H9 (cell line): ENCODE measurements at places on chromosomes 7 and 10. TPM values are rescaled to one million over a fixed set of nuclear protein-coding genes. Genes with fewer than 3 reads are reported as not detected.

Gene ADRB1
- 0.13 TPM in 1 of 2 replicates, not detected in the other for total RNA-seq

Gene TAF5
- 8.3 and 8.5 TPM in 2 replicates for total RNA-seq

Gene LIPN
- not detected in 2 replicates for total RNA-seq

Gene PON1
- 0.15 and 0.90 TPM in 2 replicates for total RNA-seq

Gene NEUROG3
- not detected in 2 replicates for total RNA-seq

- H3K27ac ChIP-seq, result no peak overlapping the region
- H3K4me3 ChIP-seq, result no peak overlapping the region
- H3K4me1 ChIP-seq, result no peaks in the 10 kb centered on the region
- H3K36me3 ChIP-seq, result no peaks in the 10 kb centered on the region; the same call in 2 of the 3 replicates
Measured at GRCh38 chr7:46781901-46782439, 799.9 kb downstream of the TNS3 start.

DNA sequence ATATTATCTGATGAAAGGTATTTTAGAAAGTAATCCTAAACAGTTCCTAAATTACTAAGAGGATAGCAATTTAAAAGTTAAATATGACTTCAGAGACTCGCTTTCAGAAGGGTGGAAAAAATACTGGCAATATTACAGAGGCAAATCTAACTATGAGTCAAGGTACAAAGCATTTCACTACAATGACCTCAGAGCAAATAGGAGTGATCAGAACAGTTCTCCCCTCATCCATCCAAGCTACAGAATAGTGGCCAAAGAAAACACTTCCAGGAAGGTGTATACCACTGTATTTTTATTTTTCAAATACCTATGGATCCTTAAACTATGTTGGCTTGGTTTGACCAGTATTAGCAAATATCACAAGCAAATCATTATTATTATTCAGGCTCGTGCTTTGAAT lies 112.8 kb upstream of the ODAD2 start:
- H3K4me1 ChIP-seq, result no peaks in the 10 kb centered on the region
- H3K4me3 ChIP-seq, result no peak overlapping the region
- no peaks in the 10 kb centered on the region for H3K27me3 ChIP-seq
- H3K36me3 ChIP-seq, result no peaks in the 10 kb centered on the region
- no peak overlapping the region for H3K27ac ChIP-seq
- DNase-seq, result no peak

DNA sequence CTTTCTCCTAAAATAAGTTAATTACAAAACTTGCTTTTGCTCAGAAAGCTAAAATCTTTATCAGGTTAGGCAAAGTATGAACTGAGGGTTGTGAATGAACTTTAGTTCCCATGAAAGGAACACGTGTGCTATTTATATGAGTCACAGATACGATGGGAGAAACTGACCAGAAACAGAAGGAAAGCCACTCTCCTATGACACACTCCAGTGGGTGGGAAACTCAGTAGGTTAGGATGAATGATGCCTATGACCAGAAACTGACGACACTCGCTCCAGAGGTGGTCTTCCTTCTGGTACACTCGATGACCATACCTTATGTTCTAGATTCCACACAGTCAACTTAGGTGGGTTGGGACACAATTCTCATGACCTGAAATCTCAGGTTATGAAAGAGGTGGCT lies 215.7 kb upstream of the INHBA start:
- no peaks in the 10 kb centered on the region for H3K4me1 ChIP-seq
- no peak overlapping the region for H3K4me3 ChIP-seq
- DNase-seq, result no peak
- H3K36me3 ChIP-seq, result no peaks in the 10 kb centered on the region
- no peaks in the 10 kb centered on the region for H3K27me3 ChIP-seq
- no peak overlapping the region for H3K27ac ChIP-seq

GRCh38 chr7:117675497-117676435 lies 195.9 kb downstream of the CFTR start:
- H3K27ac ChIP-seq, result no peak overlapping the region
- H3K27me3 ChIP-seq, result no peaks in the 10 kb centered on the region
- DNase-seq, result no peak
- H3K36me3 ChIP-seq, result peaks cover 6% of the 10 kb centered on the region

DNA sequence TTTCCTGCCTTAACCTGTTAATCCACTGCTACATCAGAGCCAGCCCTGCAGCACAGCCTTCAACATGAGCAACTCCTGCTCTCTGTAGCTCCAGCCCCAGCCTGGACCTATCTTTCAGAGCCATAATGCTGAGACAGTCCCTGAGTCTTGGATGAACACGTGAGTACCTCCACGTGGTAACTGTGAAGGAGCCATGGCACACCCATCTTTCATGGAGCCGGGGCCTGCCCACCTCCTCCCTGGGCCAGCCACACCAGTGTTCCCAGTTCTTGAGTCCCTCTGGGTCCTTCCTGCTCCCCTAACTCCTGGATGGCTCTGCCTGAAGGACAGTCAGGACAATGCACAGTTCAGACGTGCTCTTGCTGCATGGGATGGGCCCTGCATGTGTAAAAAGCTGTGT lies 107.1 kb downstream of the TEX36 start:
- H3K36me3 ChIP-seq, result no peaks in the 10 kb centered on the region; the same call in 2 of the 3 replicates
- H3K27me3 ChIP-seq, result no peaks in the 10 kb centered on the region
- no peak overlapping the region for H3K27ac ChIP-seq
- DNase-seq, result no peak
- no peak overlapping the region for H3K4me3 ChIP-seq

GRCh38 chr10:93198401-93199131 lies 124.9 kb downstream of the CYP26A1 start:
- peaks cover 9% of the 10 kb centered on the region; the same call in 1 of the 2 replicates for H3K4me1 ChIP-seq
- H3K27ac ChIP-seq, result no peak overlapping the region
- no peak overlapping the region for H3K4me3 ChIP-seq

- H3K27ac ChIP-seq, result no peak overlapping the region
- H3K27me3 ChIP-seq, result no peaks in the 10 kb centered on the region
- no peak overlapping the region for H3K4me3 ChIP-seq
- no peak for DNase-seq
Measured at GRCh38 chr7:52656098-52656497, 379.3 kb upstream of the POM121L12 start.

DNA sequence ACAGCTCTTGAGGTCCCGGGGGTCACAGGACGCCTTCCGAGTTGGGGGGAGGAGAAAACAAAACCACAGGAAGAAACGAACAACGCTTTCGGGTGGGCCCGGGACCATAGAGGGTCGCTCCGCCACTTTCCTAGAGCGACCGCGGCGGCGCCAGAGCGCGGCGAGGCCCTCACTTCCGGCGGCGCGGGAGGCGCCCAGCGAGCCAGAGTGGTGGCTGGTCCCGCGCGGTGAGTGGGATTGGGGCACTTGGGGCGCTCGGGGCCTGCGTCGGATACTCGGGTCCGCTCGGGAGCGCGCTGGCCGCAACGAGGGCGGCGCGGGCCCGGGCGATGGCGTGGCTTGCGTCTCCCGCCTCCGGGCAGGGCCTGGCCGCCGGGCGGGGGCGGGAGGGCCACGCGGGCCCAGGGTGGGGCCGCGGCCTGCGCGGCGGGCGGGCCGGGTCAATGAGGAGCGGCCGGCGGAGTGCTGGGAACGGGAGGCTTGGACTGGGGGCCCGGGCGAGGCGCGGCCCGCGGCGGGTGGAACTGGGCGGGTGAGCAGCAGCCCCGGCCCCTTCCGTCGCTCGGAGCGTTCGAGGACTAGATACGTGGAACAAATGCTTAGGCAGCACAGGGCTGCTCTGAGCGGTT lies at the start of gene ZNF22:
Gene ZNF22, plus strand, starts transcription at position 172 of the 629 bp plus-strand sequence. CDS start 2,446 bp downstream, outside the sequence.
- no peak within 1 kb of the TSS for H3K27ac ChIP-seq
- H3K4me1 ChIP-seq, result no peaks in the 10 kb centered on the region; the same call in none of the 2 replicates
- peak within 1 kb of the TSS; percentile 81 for H3K4me3 ChIP-seq
- DNase-seq, result peak; percentile 69

- H3K27ac ChIP-seq, result no peak overlapping the region
- peak; percentile 55 for DNase-seq
- H3K4me3 ChIP-seq, result no peak overlapping the region
- no peaks in the 10 kb centered on the region; the same call in 1 of the 2 replicates for H3K4me1 ChIP-seq
- H3K27me3 ChIP-seq, result no peaks in the 10 kb centered on the region
Measured at GRCh38 chr10:18233775-18234174, 93.6 kb downstream of the CACNB2 start.

DNA sequence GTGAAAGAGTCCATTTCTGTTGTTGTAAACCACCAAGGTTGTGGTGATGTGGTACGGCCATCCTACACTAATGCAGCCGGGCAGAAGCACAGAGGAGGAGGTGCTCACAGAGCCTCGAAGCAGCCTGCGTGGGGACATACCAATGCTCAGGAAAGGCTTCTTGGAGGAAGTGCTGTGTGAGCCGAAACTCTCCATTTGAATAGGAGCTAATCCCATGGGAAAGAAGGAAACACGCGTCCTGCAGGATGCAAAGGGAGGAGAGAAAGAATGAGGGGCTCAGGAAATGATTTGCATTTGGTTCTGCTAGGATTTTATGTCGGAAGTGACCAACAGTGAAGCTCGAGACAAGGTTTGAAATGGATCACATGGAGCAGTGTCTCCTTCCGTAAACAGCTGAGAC lies 477.9 kb upstream of the ANKRD30A start:
- H3K4me3 ChIP-seq, result no peak overlapping the region; the same call in 2 of the 3 replicates
- H3K4me1 ChIP-seq, result no peaks in the 10 kb centered on the region
- DNase-seq, result peak; percentile 37
- H3K27ac ChIP-seq, result no peak overlapping the region
- H3K36me3 ChIP-seq, result peaks cover 9% of the 10 kb centered on the region
- H3K27me3 ChIP-seq, result no peaks in the 10 kb centered on the region

GRCh38 chr10:61832866-61833481 lies 68.5 kb upstream of the ARID5B start:
- H3K4me1 ChIP-seq, result no peaks in the 10 kb centered on the region
- no peak overlapping the region for H3K4me3 ChIP-seq
- no peak for DNase-seq
- H3K36me3 ChIP-seq, result no peaks in the 10 kb centered on the region

GRCh38 chr7:124152859-124153692 lies 120.2 kb upstream of the TMEM229A start:
- H3K36me3 ChIP-seq, result no peaks in the 10 kb centered on the region
- H3K4me1 ChIP-seq, result no peaks in the 10 kb centered on the region; the same call in 1 of the 2 replicates
- peak; percentile 61 for DNase-seq
- no peaks in the 10 kb centered on the region for H3K27me3 ChIP-seq
- H3K4me3 ChIP-seq, result no peak overlapping the region

DNA sequence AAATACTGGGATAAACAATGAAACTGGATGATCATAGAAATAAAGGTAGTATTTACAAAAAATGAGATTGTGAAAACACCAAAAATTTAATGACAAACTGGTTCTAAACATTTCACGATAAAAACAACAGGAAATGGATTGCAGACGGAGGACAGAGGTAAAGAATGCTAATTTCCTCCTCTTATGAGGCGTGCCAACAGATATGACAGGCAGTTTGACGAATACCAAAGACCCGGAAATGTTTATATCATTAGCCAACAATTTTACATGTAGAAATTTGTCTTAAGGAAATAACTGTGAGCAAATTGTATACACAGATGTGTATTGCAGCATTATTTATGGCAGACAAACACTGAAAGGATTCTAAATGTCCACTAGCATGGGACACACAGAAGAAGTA lies 162.0 kb upstream of the MGMT start:
- no peaks in the 10 kb centered on the region for H3K27me3 ChIP-seq
- no peak overlapping the region for H3K4me3 ChIP-seq
- DNase-seq, result no peak
- 0 out of 3 replicates have a peak, but pooled peaks cover 2% of the 10 kb centered on the region for H3K36me3 ChIP-seq

GRCh38 chr7:121180436-121181063 lies 148.2 kb upstream of the WNT16 start:
- H3K4me3 ChIP-seq, result no peak overlapping the region
- no peaks in the 10 kb centered on the region for H3K36me3 ChIP-seq
- no peaks in the 10 kb centered on the region for H3K27me3 ChIP-seq
- no peak for DNase-seq
- H3K27ac ChIP-seq, result no peak overlapping the region

- H3K27ac ChIP-seq, result no peak overlapping the region
- DNase-seq, result no peak
- no peaks in the 10 kb centered on the region for H3K4me1 ChIP-seq
- peaks cover 9% of the 10 kb centered on the region; the same call in 1 of the 2 replicates for H3K36me3 ChIP-seq
Measured at GRCh38 chr10:1150638-1150955, 94.4 kb downstream of the WDR37 start.

- H3K36me3 ChIP-seq, result no peaks in the 10 kb centered on the region; the same call in 2 of the 3 replicates
- no peaks in the 10 kb centered on the region for H3K27me3 ChIP-seq
- H3K4me3 ChIP-seq, result no peak overlapping the region
- no peak for DNase-seq
- no peak overlapping the region for H3K27ac ChIP-seq
Measured at GRCh38 chr10:47282657-47283018, 17.4 kb upstream of the GDF10 start.

DNA sequence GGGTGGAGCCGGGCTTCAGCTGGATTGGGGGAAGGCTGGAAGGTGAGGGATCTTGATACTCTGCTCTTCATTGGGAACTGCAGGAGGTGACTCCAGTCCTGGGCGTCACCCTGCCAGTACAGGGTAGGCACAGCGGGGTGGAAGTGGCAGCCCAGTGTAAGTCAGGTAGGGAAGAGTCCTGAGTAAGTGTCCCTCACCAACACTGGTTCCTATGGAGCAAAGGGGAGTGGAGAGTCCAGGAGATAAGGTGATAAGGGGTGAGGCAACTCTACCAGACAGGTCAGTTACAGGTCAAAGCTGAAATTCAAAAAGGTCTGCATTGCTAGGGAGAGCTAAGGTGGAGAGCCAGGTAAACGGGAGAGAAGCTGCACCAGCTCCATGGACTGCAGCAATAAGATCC lies 145.6 kb upstream of the NFE2L3 start:
- no peak overlapping the region for H3K27ac ChIP-seq
- DNase-seq, result no peak
- peaks cover 28% of the 10 kb centered on the region for H3K36me3 ChIP-seq
- no peak overlapping the region for H3K4me3 ChIP-seq

- no peaks in the 10 kb centered on the region; the same call in 1 of the 2 replicates for H3K4me1 ChIP-seq
- peaks cover 10% of the 10 kb centered on the region for H3K36me3 ChIP-seq
- H3K27ac ChIP-seq, result no peak overlapping the region
- H3K27me3 ChIP-seq, result peaks cover 2% of the 10 kb centered on the region; the same call in 1 of the 2 replicates
- DNase-seq, result no peak
Measured at GRCh38 chr7:117827862-117828261, 45.4 kb downstream of the CTTNBP2 start.

DNA sequence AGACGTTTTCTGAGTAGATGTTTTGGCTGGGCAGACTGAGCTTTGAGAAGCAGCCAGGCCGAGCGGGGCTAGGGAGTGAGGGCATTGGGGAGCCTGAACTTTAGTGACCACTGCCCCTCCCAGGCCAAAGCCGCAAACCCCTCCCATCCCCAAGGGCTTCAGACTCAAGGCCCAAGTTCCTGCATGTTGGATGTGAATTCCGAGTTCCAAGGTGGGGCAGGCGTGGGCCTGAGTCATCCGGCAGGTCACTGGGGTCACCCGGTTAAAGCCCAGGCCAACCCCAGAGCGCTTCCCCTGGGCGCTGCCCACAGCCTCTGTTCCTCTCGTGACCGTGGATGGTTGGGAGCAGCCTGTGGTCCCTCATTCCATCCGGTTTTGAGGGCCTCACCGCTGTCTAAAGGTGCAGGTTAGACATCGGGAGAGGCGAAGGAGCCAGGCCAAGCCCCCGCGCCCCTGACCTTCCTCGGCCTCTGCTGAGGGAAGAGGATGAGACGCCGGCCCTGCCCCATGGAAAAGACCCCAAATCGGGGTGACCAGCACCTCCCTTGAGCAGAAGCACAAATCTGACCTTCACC lies 6.9 kb upstream of the PDGFA start:
- H3K36me3 ChIP-seq, result no peaks in the 10 kb centered on the region
- no peaks in the 10 kb centered on the region for H3K4me1 ChIP-seq
- H3K27me3 ChIP-seq, result peaks cover 20% of the 10 kb centered on the region; the same call in 1 of the 2 replicates

GRCh38 chr7:110775046-110775445 lies 315.9 kb upstream of the LRRN3 start:
- no peak overlapping the region for H3K4me3 ChIP-seq
- no peak for DNase-seq
- no peaks in the 10 kb centered on the region for H3K27me3 ChIP-seq
- no peaks in the 10 kb centered on the region for H3K36me3 ChIP-seq
- H3K4me1 ChIP-seq, result no peaks in the 10 kb centered on the region
- H3K27ac ChIP-seq, result no peak overlapping the region

GRCh38 chr10:121999301-121999700 lies 10.3 kb downstream of the TACC2 start:
- peaks cover 27% of the 10 kb centered on the region for H3K36me3 ChIP-seq
- H3K4me3 ChIP-seq, result no peak overlapping the region
- H3K4me1 ChIP-seq, result 0 out of 2 replicates have a peak, but pooled peaks cover 4% of the 10 kb centered on the region
- H3K27me3 ChIP-seq, result no peaks in the 10 kb centered on the region
